ENCODE measurements at places on chromosomes 6 and 20. TPM values are rescaled to one million over a fixed set of nuclear protein-coding genes. Genes with fewer than 3 reads are reported as not detected.

Gene IMPG1
- total RNA-seq: not detected

Gene FAM83C
- total RNA-seq: 0.26 TPM

Gene OTOR
- not detected for total RNA-seq

Gene TCP1
- 202 TPM for total RNA-seq

Gene GSTA1
- not detected for total RNA-seq

DNA sequence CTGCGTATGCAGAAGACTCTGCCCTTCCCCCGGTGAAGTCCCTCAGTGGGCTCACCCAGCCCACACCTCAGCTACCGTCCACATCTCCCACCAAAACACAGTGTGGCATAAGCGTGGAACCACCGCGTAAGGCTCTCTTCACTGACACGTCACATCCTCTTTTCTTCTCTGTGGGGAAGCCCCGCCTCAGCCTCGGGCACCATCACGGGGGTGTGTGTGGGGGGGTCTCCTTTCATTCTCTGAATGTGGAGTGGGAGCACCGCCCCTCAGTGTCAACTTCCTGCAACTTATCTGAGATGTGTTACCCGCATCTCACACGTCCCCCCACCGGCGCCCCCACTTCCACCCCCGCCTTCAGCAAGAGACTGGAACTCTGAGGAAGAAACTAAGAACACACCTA lies 388.4 kb upstream of the JARID2 start:
- DNase-seq: no peak

- DNase-seq: no peak
Observed at GRCh38 chr6:54070025-54070424, 41.2 kb upstream of the MLIP start.

DNA sequence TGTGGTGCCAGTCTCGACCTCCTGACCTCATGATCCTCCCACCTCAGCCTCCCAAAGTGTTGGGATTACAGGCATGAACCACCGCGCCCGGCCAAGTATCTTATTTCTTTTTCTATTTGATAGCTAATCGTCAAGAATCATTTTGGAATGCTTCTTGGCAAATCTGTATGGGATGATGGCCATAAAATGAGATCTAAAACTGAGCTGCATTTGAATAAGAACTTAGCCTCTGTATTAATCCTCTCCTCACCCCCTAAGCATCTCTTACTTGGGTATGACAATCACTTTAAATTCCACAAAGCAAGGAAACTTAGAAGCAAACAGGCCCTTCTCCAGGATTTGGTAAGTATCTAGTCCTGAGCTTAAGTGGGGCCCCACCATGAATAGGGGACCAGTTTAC lies 108.9 kb upstream of the BTBD3 start:
- DNase-seq: no peak

DNA sequence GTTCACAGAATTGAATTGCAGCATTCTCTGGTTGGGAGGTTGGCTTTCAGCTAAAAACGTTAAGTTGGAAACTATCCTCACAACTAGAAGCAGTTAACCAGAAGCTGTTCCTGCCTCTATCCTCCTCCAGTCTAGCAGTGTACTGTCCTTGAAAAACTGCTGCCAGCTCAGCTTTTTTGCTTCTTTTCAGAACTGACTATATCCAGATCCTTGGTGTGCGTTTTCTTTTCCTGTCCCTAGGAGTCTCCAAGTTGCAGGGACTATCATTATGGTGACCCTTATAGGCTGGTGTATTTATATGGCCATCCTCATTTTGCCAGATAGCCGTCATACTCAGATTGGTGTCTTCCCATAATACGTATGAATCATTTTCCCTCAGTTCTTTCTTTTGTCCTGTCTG lies 5.5 kb downstream of the ITCH start:
- DNase-seq: no peak

- DNase-seq: peak; percentile 89
Observed at GRCh38 chr6:17703256-17703694, 3.5 kb downstream of the NUP153 start.

- peak; percentile 49 for DNase-seq
Observed at GRCh38 chr20:45963059-45964005, 8.7 kb downstream of the ZNF335 start.

DNA sequence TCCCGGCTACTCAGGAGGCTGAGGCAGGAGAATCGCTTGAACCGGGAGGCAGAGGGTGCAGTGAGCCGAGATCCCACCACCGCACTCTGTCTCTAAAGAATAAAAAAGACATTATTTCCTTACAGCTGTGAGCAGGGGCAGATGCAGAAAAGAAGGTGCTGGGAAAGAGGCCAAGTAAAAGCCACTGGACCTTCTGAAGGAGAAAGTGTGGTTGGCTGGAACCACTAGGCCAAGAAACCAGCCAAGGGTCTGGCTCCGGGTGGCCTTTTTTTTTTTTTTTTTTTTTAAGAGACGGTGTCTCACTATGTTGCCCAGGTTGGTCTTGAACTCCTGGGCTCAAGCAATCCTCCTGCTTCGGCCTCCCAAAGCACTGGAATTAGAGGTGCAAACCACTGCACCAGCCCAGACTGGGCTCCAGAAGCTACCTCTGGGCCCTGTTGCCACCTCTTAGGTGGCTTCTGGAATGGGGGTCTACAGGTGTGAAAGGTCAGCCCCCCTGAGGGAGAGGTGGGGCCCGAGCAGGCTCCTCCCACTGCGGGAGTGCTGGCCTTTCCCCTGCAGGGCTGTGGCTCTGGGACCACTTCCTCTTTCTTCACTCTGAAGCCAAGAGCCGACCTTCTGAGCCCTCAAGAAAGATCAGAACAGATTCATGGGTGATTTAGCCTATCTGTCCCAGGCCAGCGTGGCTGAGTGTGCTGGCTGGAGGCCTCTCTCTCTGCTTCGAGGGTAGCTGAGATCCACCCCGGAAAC lies at the start of gene FGD2:
Gene FGD2, plus strand, starts transcription at position 595 of the 750 bp plus-strand sequence. CDS start 163 bp downstream, outside the sequence.
- no peak for DNase-seq

- no peak for DNase-seq
Observed at GRCh38 chr20:36238153-36238552, 1.9 kb downstream of the AAR2 start.

- no peak for DNase-seq
Observed at GRCh38 chr6:129886401-129887155, 25.5 kb upstream of the TMEM244 start.

GRCh38 chr6:118931436-118931835 lies 3.5 kb downstream of the MCM9 start:
- peak; percentile 75 for DNase-seq

DNA sequence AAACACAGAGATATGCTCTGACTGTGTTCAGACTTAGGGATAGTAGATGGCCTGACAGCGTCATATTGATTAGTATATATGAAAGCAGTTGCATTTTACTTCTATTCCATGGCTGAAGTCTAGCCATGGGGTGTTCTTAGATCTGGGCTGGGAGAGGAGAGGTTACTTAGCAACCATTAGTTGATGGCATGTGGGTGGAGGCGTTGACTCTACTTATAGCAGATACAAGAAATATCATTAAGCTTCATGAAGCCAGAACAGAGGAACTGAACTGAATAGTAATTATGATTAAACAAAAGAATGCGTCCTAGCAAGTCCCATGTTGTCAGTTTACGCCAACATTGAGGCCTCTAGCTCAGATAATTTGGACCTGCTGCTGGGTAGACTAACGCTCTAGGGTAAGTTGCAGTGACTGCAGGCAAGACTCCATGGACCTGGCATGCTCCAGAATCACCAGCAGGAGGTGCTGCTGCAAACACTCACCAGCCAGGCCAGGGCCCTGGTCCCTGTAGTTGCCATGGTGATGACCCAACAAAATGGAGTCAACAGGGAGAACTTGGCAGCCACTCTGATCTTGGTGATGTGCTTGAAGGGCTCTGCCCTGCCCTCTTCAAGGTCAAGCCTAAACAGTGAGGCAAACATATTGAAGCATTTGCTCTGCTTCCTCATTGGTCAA lies 477.3 kb downstream of the PREX1 start:
- no peak for DNase-seq

DNA sequence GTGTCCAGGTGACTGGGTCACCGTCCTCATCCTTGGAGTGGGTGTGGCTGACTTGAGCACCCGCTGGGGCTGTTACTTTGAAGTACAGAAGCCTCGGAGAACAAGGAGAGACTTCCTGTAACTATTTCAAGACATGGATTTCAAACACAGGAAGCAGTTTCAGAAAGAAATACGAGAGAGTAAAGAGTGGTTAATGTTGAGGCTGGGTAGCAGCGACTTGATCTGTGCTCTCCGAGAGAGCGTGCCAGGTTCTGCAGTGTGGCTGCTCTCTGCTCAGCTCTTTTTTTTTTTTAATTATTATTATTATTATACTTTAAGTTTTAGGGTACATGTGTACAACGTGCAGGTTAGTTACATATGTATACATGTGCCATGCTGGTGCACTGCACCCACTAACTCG lies 17.5 kb upstream of the EFCAB8 start:
- no peak for DNase-seq

DNA sequence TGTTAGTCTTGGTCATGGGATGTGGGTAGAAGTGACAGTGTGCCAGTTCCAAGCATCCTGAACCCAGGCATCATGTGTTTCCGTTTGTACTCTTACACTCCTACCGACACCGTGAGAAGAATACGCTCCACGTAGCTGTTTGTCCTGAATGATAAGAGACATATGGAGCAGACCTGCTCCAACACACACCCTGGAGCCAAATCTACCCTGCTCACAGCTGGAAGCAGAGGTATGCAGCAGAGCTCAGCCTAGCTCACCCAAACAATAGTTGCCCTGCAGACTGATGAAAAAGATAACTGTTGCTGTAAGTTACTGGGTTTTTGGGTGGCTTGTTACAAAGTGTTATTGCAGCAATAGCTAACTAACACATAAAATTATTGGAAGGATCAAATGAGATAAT lies 14.3 kb upstream of the PDSS2 start:
- no peak for DNase-seq

GRCh38 chr20:19502169-19502568 lies 255.9 kb upstream of the RIN2 start:
- no peak for DNase-seq

DNA sequence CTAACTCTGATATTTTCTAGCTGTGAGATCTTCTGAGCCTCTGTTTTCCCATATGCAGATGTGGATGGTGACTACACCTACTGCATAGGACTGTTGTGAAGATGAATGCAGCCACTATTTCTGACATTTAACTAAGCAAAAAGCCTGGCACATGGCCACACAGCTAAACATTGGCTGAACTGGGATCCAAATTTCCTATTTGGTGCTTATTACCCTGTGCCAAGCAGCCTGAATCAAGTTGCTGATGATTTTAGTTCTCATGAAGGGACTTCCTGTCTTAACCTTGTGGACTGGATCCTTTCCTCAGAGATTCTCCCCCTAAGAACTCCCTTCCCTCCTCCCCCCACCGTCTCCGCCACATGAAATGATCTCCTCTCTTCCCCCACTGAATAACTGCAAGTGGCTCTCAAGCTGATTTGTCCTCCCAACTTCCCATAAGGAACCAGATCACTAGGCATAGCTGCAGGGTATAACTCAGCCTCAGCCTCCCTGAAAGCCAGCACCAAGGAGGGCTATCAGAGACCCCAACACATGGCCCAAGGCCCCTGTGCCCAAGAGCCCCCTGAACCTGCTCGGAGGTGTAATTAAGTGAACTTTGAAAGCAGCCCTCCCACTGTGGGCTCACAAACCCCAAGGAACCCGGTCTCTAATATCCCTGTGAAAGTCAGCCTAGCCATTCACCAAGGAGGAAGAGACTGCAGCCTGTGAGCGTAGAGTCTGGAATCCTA lies 55.7 kb downstream of the MAFB start:
- DNase-seq: no peak

DNA sequence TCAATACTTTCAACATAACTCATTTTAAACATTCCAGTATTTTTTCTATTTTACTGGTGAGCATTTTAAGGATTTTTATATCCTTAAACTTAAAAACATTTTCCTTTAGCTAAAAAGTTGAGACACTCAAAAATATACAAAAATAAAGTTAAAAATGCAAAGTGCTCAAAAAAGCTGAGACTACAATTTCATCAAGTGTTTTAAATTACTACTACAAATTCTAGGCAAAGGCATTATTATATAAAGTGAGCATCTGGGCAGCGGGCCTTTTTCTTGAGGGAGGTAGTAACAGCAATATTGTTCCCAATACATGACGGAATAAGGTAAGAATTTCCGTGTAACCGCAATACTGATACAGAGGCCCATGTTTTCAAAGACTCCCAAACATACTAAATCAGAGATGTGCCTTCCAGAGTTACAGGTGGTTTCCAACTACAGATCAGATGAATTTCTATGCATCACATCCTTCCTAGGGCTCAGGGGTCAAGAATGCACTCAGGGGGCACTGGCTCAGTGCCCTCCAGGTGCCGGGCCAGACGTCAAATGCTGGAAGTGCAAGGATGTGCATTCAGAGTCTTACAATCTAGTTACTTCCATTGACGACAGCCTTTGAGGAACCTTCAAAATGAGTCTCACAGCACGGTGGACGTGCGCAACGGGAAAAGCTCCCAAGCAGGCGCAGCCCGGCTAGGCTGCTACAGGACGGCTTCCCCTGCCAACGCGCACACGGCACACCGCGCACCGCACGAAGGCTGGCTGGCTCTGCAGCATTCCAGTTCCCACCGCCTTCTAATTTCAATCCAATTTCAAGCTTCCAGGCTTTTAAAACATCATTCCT lies 1.7 kb downstream of the PHF10 start:
- peak; percentile 82 for DNase-seq

DNA sequence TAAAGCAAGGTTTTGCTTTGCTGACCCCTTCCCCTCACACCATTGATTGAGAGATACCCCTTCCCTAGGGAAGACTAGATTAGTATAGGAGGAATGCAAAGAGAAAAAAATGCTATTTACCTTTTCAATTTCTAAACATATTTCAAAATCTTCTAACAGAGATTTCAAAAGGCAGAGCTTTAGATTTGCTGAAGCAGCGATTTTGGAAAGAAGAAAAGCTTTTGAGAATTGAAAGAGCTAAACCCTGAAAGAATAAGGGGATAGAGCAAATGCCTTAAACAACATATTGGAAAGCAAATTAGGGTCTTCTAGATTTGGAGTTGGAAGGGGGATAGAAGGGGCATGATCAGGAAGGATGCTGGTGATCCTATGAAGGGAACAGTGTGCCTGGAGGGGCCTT lies 46.5 kb upstream of the KLHL31 start:
- no peak for DNase-seq

DNA sequence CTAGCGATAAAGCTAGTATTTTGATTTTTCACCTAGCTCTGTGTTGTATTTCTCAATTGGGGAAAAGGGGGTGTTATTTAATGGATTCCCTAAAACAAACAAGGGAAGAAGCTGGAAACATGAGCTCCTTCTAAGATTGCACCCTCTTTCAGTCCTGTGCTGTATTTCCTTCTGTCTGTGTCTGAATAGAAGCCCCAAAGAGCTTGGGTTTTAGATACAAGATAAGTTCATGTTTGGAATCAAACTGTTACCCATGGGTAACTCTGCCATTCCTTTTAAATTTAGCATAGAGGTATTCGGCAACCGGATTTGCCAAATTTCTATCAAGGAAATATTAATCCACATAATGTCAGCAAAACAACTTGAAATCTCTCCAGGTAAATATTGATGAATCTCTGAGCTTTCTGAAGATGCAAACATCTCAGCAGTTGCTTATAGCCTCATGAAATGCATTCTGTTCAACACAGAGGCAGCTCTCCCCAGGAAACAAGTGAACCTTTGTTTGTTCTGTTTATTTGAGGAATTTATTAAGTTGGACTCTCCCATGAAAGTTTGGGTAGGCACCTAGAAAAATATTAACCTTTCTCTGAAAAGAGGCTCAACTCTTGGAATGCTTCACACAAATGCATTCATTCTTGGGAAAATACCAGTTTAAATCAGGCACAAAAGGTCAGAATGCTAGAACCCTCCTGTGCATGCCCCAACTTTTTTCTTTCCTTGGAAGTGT lies 9.9 kb upstream of the SCGN start:
- DNase-seq: no peak

Measured in bronchial epithelial cell (primary cell).